ENCODE measurements at places on chromosomes 4 and X. TPM values are rescaled to one million over a fixed set of nuclear protein-coding genes. Genes with fewer than 3 reads are reported as not detected.

DNA sequence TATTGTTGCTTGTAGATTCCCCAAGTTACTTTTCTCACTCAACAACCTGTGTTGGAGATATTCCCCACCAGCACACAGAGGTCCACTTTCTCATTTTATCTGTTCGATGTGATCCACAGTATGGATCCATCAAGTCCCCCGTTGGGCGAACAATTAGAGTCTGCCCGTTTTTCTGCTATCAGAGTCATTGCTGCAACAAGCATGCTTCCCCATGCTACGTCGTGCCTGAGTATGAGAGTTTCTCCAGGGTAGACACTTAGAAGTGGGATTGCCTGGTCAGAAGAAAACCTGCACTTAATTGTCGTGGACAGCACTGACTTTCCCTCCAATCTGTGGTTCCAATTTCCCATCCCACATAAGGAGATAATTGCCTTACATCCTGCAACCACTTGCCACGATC is 62.7 kb upstream of the SHOX start:
- DNase-seq = no peak

DNA sequence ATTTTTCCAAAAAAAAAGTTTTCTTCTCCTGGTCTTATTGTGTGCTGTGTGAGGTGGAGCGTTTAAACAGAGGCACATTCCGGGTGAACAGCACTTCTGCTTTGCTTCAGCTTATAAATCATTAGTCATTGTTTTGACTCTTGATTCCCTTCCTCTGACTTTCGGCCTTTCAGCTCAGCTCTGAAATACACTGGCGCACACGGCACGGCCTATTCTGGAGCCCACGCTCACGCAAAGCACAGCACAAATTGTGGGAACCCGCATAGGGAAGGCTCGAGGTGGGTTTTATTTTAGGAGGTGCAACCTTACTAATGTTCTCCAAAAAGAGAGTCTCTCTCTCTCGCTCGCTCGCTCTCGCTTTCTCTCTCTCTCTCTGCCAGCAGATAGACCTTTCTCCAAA is 4.0 kb downstream of the POU3F4 start:
- no peak for DNase-seq

- DNase-seq = no peak
These were observed 20.5 kb downstream of the PDLIM5 start for GRCh38 chr4:94472056-94472826.

- no peak for DNase-seq
These were observed 158.6 kb downstream of the TRAM1L1 start for GRCh38 chr4:116926631-116927295.

DCLK2 gene
- total RNA-seq = 0.17 TPM

DNA sequence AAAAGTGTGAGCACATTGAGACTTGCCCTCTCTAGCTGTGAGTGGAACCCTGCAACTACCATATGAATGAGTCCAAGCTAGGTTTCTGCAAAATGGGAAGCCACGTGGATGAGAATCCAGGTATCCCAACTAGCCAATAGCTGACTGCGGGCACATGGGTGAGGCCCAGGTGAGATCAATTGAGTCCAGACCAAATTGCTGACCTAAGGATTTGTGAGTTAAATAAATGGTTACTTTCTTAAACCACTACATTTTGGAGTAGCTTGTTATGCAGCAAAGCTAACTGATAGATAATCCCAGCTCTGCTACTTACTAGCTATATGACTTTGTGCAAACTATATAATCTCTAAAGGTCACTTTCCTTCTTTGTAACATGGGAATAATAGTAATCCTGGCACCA is 150.3 kb upstream of the LCORL start:
- no peak for DNase-seq

- no peak for DNase-seq
These were observed 291.5 kb upstream of the BOD1L1 start for GRCh38 chr4:13918991-13919441.

RADX gene
- 3.0 TPM for total RNA-seq

DNA sequence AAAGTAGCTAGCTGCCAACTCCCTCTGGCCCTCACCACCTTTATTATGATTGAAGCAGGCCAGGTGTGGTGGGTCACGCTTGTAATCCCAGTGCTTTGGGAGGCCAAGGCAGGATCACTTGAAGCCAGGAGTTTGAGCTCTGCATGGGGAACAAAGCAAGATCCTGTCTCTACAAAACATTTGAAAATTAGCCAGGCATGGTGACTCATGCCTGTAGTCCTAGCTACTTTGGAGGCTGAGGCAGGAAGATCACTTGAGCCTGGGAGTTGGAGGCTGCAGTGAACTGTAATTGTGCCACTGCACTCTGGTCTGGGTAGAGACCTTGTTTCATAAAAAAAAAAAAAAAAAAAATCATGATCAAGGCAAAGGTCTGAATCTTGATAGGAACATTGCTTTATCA is 467.0 kb upstream of the DIPK2B start:
- no peak for DNase-seq

- DNase-seq = no peak
These were observed 105.5 kb downstream of the HDAC8 start for GRCh38 chrX:72467135-72467534.

ADH6 gene
- not detected for total RNA-seq

- DNase-seq = no peak
These were observed 435.8 kb upstream of the CPEB2 start for GRCh38 chr4:14566518-14566917.

- DNase-seq = no peak
These were observed 8.6 kb downstream of the LCORL start for GRCh38 chr4:18012807-18013462.

- DNase-seq = no peak
These were observed 150.8 kb upstream of the ARHGEF9 start for GRCh38 chrX:63935835-63936234.

DNA sequence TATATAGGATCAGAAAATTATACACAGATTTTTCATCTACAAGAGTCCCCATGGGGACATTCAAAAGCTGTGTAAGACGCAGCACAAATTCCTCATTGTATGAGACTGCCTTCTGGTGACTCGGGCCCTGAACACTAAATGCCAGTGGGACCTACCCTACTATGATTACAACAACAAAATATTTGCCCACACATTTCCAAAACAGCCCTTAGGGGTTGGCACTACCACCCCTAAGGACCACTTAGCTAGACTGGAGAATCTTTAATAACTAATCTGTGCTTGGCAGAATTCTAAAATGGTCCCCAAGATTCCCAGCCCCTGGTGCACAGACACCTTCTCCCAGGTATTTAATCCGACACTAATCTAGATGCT is 29.1 kb downstream of the UCHL1 start:
- DNase-seq = no peak

DNA sequence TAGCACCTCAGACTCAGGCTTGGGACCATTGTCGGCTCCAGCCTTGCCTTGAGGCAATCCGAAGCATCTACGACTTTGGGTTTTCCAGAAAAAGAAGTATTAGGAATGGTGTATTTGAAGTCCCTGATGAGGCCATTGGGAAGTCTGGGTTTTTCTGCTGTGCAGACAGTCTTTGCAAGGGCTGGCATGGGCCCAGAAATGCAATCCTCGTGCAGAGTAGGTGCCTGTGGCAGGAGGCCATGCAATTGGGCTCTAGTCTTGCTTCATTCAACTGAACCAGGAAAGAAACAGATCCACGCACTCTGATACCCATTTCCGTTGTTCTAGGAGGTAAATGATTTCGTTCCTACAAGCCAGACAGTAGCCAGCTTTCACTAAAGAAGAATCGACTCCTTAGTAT is 12.4 kb downstream of the ZFP92 start:
- no peak for DNase-seq

GRCh38 chr4:125115476-125115875 is 199.3 kb upstream of the FAT4 start:
- no peak for DNase-seq

DNA sequence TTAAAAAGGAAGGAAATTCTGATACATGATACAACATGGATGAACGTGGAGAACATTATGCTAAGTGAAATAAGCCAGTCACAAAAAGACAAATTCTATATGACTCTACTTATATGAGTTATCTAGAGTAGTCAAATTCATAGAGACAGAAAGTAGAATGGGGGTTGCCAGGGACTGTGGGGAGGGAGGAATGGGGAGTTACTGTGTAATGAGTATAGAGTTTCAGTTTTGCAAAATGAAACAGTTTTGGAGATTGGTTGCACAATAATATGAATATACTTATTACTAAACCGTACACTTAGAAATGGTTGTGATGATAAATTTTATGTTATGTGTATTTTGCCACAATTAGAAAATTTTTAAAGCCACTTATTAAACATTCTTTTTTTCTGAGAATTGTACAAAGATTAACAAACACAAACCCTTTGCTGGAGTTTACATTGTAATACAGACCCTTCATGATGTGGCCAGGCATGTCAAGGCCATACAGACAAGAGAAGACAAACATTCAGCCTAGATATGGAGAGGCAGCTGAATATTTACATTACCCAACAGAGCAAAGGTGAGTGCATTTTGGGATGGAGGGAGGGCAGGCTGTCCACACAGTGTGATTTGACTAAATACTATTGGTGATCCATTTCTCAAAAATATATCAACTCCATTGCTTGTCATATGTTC is 21.2 kb upstream of the GPC3 start:
- no peak for DNase-seq

- no peak for DNase-seq
These were observed 6.6 kb downstream of the TLL1 start for GRCh38 chr4:165879641-165880040.

DNA sequence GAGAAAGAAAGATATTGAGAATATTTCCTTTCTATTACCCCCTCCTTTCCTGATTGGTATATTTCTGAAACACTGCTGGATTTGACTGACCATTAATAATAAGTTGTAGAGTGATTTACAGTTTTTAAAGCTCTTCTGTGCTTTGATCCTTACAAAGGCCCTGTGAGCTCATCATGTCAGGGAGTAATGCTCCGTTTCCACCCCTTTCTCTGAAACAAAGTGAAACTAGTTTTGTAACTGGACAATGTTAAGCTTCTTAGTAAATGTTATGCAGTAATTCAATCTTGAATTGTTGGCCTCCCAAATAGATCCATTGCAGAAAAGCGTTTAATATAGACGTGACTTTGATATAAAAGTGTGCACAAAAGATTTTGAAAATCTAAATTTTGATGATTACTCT is 190.1 kb upstream of the GNPDA2 start:
- DNase-seq = no peak

GRCh38 chr4:11098461-11098860 is 330.2 kb downstream of the HS3ST1 start:
- DNase-seq = no peak

- no peak for DNase-seq
These were observed 369.8 kb downstream of the UNC5C start for GRCh38 chr4:95178938-95179337.

NDUFC1 gene
- total RNA-seq = 64.5 TPM

DNA sequence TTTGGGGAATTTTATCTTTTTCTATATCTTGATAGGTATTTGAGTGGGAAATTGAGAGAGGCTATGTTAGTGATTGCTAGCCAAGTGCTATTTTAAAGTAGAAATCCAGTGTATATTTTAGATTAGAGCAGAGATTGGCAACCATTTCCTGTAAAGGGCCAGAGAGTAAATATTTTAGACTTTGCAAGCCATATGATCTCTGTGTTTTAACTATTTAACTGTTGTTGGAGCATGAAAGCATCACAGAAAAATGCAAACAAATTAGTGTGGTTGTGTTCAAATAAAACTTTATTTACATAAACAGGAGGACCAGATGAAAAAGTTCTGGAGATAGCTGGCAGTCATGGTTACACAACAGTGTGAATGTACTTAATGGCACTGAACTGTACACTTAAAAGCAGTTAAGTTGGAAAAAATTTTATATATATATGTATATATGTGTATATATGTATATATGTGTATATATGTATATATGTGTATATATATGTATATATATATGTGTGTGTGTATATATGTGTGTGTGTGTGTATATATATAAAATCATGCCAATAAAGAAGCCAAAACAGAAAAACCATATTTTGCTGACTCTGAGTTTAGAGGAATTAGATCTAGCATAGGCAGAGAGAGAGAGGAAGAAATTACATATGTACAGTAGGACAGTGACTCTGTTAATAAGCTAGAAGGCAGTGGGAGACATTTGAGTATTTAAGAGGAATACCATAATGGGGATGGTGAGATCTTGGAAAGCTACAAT is 83.4 kb downstream of the TMEM164 start:
- DNase-seq = no peak

DNA sequence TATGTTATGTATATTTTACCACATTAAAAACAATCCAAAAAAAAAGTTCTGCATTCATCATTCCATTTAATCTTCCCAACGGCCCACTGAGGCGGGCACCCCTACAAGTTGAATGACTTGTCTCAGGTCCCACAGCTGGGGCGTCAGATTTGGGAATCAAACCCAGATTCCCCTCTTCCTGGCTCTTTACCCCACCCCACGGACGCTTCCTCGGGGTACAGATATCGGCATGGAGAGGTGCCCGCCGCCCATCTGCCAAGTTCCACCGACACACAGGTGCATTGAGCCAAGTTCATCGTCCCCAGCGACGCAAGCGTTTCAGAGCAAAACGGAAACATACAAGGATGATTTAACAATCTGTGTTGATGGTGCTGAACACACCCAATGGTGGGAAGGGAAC is 36.9 kb upstream of the MAN2B2 start:
- DNase-seq = no peak

CLDN22 gene
- not detected for total RNA-seq

TRIML2 gene
- total RNA-seq = 88.9 TPM

KIAA1210 gene
- not detected for total RNA-seq

DNA sequence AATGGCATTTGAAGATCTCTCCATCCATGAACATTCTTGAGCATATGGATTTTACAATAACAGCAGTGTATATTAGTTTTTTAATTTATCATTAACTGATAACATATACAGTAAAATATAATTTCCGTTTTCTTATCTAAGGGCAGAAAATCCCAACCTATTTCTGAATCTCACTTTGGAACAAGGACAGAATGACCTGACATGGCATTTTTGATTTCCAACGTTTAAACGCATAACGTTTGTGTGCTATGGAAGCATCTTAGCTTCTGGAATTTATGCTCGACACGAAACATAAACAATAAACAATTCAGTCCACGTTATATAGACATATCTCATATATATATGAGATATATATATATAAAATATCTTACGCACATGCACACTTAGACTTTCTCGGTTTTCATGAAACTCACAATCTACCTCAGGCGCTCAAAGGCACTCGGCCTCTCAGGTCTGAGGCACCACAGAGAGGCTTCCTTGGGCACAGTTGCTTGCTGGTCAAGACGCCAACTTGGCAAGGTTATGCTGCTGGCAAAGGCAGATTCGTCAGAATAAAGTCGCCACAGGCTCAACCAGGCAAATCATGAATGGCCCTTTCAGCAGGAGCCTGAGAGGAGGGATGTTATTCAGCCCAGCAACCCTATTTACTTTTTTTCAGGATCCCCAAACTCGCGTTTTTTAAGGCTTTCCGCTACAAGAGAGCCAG is 1.0 kb upstream of the UGT8 start:
- DNase-seq = no peak

DNA sequence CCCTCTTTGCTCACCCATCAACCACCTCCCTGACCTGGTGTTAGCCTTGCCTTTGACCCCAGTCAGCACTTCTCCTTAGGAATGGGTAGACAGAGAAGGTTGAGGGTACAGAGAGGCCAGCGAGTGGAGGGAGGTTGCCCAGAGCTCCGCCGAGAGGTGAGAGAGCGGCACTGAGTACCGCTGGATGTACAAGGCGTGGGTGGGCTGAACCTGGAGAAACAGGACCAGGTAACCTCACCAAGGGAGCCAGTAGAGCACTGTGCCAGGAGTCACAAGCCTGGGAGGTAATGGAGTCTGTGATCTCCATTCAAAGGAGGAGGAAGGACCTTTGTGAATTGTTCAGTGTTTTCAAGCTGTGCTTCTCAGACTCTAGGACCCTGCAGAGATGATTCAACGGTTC is 256.2 kb downstream of the EVC2 start:
- no peak for DNase-seq

KLB gene
- 0.14 TPM for total RNA-seq

- DNase-seq = no peak
These were observed 98.2 kb downstream of the FRYL start for GRCh38 chr4:48681856-48682255.

NPY5R gene
- total RNA-seq = 4.5 TPM

DOK7 gene
- total RNA-seq = 0.22 TPM
